AML-193 (cell line): ENCODE measurements at places on chromosomes 1 and 21.

DNA sequence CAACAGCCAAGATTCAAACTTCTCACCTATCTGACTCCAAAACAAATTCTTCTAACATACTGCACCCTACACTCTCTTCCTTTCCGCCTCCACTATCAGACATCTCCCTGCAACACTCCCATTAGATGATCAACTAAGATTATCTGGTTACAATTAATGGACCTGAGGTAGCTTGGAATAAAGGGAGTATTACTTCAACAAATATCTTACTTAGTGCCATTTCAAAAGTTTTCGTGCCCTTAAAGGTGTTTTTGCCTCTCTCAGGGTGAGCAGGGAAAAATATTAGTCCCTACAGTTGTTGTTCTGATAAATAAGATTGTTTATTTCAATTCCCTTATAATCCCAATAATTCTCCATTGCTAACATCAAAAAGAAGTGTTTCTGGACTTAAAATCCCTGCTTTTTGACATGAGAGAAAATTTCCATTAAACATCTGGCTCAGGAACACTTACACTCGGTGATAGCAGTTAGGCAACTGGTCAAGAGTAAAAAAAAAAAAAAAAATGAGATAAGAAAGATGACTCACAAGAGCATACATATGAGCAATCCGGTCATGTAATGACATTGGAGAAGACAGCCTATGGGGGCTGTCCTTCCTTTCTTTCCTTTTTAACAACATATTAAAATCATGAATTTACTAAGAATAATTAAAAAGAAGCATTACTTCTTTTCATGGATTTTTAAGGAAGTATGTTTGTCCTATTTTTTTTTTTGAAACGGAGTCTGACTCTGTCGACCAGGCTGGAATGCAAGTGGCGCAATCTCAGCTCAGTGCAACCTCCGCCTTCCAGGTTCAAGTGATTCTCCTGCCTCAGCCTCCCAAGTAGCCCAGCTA lies 7.6 kb downstream of the RSBN1 start:
- no peak for DNase-seq

- no peak for DNase-seq
Observed at GRCh38 chr1:203408486-203409481, 57.9 kb upstream of the FMOD start.

GRCh38 chr1:201731142-201731541 lies 97.8 kb upstream of the IPO9 start:
- no peak for DNase-seq

DNA sequence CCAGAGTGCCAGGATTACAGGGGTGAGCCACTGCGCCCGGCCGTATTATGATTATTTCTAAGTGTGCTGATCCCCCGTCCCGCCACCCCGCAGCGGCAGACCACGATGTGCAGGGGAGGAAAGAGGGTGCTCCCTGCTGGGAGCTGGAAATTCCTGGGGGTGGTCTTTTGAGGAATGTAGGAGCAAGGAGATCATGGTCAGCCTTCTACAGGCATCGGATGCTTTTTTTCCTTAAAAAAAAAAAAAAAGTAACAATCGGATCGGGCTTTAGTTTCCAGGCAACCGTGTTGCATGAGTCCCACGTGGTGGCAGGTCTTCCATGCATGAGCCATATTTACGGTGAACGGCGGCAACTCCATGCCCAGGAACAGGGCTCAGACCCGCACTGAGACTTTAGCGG lies 74.2 kb upstream of the COX20 start:
- DNase-seq: no peak

- DNase-seq: no peak
Observed at GRCh38 chr1:178160736-178161475, 67.0 kb downstream of the RASAL2 start.

GRCh38 chr1:23741609-23742008 lies 1.7 kb upstream of the ELOA start:
- DNase-seq: no peak

DNA sequence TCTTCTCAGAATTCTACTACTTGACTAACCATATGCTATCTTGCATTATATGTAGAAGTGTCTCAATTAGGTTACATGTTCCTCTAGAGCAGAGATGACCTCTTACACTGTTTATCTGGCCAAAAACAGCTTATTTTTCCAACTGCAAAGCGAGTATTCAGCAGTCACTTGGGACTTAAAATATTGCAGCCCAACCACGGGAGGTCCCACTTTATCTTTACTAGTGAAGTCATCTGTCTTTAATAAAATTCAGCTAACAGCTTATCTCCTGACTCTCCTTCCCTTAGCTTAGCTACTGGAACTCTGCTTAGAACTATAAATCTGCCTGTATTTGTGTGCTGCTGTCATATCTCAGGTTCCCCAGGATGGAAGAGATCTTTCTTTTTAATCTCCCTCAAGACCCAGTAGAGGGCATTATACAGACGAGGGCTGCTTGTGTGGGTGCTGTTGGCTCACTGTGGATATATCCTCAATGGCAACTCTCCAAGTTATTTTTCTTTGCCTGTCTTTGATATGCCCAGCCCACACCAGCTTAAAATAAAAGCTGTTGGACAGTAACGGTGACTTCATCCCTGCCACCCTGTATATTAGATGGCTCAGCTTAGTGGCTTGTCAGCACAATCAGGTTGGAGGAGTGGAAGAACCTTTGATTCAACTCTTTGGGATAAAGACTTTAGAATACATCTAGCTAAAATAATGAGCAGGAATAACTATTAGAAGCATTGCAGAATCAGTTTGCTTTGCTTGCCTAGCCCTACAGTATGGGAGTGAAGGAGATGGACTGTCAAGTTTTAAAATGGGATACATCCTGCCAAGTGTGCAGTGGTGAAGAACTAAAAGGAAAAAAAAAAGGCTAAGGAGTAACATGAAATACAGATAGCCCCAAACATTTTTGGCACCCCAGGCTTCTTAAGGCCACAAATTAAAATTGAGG lies 9.6 kb downstream of the ENSA start:
- peak; percentile 48 for DNase-seq

DNA sequence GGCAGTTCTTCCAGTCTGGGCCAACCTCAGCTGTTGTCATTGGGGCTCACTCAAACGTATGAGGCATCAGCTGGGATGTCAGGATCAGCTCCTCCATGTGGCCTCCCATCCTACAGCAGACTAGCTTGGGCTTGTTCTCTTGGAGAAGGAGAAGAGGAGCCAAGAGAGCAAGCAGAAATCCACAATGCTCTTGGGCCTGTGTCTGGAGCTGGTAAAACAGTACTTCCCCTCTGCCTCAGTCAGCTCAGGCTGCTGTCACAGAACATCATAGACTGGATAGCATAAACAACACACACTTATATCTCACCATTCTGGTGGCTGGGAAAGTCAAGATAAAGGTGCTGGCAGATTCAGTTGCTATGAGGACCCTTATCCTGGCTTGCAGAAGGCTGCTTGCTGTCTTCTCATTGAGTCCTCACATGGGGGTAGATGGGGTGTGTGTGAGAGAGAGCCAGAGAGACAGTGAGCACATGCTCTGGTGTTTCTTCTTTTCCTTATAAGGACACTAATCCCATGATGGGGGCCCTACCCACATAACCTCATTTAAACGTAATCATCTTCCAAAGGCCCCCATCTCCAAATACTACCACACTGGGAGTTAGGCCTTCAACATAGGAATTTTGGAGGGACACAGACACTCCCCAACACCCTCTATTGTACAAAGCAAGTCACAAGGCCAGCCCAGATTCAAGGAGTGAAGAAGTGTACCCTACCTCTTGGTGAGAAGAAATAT lies 16.3 kb upstream of the DNAJC6 start:
- no peak for DNase-seq

GRCh38 chr21:42404539-42404938 lies 837 bp downstream of the UBASH3A start:
- DNase-seq: no peak

DNA sequence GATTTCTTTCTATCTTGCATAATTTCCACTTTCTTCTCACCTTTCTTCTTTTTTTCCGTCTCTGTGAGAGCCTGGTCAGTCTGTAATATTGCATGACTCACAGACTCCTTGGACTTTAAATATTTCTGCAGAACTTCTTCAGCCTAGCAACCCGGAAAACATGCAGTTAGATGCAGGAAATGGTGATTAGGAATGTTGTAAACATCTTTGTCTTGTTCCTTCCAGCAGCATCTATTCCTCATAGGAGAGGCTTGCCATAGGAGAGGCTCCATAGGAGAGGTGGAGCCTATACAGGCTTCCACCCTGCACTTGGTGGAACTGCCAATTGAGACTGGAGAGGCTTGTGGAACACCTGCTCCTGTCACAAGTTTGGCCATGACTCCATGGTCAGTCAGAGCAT lies 10.0 kb downstream of the GBP5 start:
- DNase-seq: no peak

GRCh38 chr1:26190373-26190987 lies at the start of gene CATSPER4:
TSS of gene CATSPER4 (plus strand) at chr1:26190602. CDS start at chr1:26190628, 26 bp downstream.
- DNase-seq: no peak

GRCh38 chr1:2985067-2985561 lies 36.2 kb upstream of the ACTRT2 start:
- DNase-seq: no peak

GRCh38 chr21:39918558-39918957 lies 51.3 kb downstream of the PCP4 start:
- no peak for DNase-seq

DNA sequence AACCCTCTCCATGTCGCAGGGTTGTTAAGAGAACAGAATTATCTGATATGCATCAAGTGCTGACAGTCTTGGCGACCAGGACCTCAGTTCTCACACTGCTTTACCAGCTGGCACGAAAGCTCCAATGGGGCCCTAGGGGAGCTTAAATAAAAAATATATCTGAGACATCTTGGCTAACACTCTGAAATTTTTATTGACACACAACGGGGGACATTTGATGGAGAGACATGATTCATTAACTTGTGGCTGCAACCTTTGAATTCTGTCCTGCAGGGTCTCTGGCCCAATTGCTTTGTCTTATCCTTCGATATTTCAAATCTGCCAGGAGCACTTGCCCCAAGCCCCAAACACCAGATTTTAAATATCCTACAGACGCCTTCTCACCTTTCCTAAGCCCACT lies 567.0 kb downstream of the AJAP1 start:
- DNase-seq: no peak

- DNase-seq: no peak
Observed at GRCh38 chr1:47771751-47772150, 225.4 kb downstream of the TRABD2B start.

GRCh38 chr21:37642493-37642892 lies 273.8 kb downstream of the KCNJ6 start:
- no peak for DNase-seq

- DNase-seq: no peak
Observed at GRCh38 chr1:207424570-207425131, 29.5 kb upstream of the CR2 start.

- peak; percentile 12 for DNase-seq
Observed at GRCh38 chr1:33372677-33373076, 51.8 kb upstream of the A3GALT2 start.

GRCh38 chr1:230010603-230011332 lies 56.3 kb upstream of the GALNT2 start:
- peak; percentile 88 for DNase-seq

DNA sequence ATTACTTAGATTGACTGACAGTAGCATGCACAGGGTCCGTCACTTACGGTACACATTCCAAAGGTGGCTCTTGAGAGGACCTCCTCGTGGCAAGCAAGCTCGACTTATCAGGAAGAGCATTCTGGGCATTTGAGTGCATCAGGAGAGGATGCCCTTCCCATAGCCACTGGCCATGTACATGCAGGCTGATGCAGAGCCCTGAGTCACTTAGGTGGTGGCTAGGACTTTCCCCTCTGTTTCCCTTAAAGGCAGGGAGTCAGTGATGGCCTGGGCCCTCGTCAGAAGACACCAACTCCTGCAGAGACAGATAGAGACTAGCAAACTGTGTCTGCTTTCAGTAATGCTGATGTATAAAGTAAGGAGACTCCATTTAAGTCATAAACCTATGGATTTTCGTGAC lies 12.9 kb downstream of the EXO1 start:
- no peak for DNase-seq

DNA sequence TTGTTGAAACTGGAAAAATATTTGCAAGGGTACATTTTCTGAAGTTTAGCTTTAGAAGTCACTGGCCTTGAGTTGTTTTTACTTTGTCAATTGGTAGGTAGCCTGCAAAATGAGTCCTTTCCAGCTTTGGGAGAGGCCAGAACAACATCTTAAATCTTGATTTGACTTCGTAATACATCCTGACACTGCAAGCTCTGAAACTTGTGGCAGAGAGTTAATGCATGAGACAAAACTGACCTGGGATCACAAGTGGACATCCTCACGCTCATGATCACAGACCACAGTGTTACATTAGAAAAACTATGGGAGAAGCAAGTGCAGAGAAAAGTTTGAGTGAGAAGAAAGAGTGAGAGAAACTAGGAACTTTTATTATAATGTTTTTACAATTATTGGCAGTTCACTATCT lies 550.9 kb downstream of the USP25 start:
- DNase-seq: no peak

DNA sequence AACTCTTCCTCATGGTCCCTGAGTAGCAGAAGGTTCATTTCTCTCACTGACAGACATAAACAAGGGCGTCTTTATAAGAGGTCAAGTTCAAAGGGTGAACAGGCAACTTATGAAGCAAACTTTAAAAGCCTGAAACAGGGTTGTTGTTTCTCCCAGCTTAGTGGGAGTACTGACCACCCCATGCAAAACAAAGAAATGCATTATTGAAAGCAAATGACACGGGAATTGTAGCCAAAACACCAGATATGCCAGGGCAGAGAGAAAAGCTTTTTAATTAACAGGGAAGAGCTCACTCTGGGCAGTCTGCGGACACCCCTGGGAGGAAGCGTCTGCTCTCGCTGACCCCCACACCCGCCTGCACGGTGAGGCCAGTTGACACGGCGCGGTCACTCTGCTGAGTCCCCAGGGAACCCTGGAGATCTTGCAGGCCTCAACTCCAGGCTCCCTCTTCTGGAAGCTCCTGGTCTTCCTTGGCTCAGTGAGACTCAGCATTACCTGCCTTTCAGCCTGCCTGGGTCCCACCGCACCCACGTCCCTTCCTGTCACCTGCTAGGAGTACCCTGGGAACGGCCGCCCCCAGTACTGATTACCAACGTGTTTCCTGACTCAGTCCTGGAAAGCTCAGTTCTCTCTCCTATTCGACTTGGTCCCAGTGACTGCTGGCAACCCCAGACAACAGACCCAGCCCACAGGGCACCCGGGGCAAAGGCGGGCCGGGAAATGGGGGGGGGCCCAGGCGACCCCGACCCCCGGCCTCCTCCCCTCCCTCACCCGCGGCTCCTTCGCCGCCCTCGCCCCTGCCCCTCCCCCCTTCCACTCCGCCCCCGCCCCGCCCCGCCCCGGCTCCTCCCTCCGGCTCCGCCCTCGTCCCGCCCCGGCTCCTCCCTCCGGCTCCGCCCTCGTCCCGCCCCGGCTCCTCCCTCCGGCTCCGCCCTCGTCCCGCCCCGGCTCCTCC lies 972 bp downstream of the CFAP410 start:
- no peak for DNase-seq

GRCh38 chr1:12496154-12496961 lies 121.7 kb downstream of the DHRS3 start:
- DNase-seq: no peak

- no peak for DNase-seq
Observed at GRCh38 chr1:47507881-47508701, 70.2 kb downstream of the FOXD2 start.

DNA sequence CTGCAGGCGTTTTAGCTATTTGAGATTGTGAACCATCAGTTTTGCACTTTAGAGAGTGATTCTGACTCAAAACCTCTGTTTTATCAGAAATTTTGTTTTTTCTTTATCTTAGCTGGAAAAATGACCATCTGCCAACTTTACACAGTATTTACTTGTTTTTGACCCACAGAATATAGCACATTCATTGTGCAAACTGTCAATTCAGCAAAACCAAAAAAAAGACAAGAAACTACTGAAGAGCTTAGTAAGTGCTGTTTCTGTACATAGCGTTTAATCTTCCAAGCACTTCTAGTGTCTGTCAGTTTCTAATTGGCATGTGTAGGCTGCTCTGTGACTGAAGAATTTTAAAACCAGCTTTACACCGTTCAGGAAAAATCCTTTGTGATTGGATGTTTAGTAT lies 76.0 kb upstream of the VANGL1 start:
- no peak for DNase-seq
